Stimulated activated CD8-positive, alpha-beta memory T cell treated with anti-CD3 and anti-CD28 coated beads, Interleukin-4, amount 100 ng/mL, for 1 hour (primary cell): ENCODE measurements at places on chromosomes 2 and 18.

DNA sequence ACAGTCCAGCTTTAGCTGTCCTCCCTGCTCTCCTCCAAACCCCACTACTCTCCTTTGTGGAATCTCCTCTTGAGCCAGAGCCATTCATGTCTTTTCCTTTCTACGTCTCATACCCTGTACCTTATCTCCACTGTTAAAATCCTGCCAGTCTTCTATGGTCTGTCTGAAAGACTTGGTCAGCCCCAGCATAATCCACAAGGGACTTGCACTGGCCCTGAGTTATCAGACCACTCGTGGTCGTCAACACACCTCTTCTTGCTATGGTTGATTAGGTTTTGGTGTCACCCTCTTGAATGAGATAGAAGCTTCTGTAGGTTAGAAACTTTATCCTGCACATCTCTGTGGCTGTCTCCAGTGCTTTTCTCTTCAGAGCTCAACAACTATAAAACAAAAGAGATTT, 56.8 kb downstream of the MYO1B start:
- no peak for DNase-seq

DNA sequence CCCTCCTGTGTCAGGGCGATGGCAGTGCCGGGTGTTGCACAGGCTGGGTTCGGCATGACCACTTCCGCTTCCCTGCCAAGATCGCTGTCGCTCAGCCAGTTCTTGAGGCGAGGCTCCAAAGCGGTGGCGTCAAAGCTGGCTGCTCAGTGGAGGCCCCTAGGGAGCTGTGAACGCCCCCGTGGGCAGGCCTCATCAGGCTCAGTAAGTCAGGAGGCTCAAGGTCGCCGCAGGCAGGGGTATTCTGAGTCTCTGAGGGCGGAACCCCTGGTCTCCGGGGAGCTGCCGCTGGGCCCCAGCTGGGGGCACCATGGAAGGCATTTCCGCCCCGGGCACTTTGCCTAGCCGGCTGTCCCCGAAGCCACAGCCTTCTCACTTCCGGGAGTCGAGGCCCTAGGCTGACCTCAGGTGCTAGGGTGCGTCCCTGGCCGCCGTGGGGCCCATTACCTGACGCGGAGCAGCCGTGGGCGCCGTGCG, 210.4 kb downstream of the SOCS6 start:
- DNase-seq = no peak

GRCh38 chr2:106869512-106870275, 16.3 kb downstream of the ST6GAL2 start:
- DNase-seq = no peak

DNA sequence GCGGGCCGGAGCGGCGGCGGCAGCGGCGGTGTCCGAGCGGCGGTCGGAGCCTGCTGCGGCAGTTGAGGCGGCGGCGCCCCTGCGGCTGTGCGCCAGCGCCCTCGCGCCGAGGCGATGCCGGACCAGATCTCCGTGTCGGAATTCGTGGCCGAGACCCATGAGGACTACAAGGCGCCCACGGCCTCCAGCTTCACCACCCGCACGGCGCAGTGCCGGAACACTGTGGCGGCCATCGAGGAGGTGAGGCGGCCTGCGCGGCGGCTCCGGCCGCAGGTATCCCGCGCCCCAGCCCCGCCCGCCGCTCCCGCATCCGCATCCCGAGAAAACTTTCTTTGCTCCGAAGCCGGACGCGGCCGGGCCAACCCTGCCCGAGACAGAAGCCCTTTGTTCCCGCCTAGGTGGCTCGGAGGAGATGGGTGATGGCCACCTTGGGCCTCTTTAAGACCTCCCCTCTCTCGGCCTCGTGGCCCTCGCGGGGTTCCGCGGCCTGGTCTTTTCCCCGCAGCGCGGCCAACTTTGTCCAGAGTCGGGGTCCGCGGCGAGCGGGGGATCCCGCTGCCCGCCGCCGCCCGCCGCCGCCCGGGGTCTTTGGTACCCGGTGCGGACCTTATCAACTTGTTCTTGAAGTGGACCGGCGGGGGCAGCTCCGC, 504 bp downstream of the ASAP2 start:
- no peak for DNase-seq

GRCh38 chr2:127158614-127159290, 51.8 kb upstream of the BIN1 start:
- DNase-seq = no peak
